Colonic mucosa (tissue), 4 donors: ENCODE measurements at places on chromosomes 1 and 21.

DNA sequence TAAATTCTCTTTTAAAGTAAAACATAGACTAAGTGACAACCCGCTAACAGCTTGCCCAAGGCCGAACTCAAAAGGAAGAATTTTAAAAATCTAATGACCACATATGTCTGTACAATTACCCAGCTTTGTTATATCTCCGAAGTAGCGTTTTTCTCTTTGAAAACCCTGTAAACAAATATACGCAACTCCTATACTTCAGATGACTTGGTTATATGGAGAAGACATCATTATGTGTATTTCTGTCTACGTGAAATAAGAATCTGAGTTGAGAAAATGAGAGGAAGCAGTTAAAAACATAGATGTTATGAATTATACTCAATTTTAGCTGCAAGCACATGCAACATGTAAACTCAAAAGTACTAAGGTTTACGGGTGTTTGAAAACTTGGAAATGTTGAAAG, 2.0 kb downstream of the PBX1 start:
- H3K4me1 ChIP-seq = no peaks in the 10 kb centered on the region
- H3K4me3 ChIP-seq = peak overlapping the region; percentile 66
- no peak for DNase-seq
- no peaks in the 10 kb centered on the region for H3K27me3 ChIP-seq
- no peaks in the 10 kb centered on the region for H3K36me3 ChIP-seq

DNA sequence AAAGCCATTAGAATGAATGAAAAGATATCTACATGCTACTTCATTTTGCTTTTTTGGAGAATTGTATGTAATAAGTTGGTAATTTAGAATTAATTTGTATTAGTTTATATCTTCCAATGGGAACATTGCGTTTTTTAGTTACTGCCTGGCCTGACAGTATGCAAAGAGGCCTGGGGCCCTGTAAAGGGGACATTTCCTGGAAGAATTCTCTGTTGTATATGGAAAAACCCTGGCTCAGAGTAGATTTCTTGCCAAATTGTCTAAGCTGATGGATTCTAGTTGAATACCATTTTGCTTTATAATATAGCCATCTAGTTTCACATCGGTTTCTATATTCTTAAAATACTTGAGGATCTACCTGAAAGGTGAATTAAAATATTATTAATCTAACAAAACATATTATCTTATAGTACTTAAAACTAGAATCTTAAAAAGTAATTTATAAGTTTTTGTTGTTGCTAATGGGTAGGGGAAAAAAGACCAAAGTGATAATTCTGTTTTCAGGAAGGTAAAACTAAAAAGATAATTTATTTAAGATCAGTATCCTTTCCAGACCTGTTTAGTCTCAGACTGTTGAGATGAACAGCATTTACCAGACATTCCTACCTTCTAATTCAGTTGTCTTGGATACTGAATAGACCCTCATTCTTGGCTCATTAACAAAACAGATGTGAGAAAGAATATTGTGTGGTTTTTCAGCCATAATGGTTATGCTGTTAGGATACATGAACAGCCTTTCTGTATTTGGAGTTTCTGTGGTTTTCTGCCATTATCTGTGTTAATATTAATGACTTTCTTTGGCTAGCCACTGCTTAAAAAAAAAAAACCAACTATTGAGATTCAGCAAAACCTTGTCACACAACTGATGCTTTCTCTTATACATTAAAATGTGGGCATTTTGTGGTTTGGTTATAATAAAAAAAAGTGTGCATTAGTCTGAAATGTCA, 4.8 kb downstream of the AGO3 start:
- H3K27ac ChIP-seq = no peak overlapping the region
- no peaks in the 10 kb centered on the region for H3K36me3 ChIP-seq

DNA sequence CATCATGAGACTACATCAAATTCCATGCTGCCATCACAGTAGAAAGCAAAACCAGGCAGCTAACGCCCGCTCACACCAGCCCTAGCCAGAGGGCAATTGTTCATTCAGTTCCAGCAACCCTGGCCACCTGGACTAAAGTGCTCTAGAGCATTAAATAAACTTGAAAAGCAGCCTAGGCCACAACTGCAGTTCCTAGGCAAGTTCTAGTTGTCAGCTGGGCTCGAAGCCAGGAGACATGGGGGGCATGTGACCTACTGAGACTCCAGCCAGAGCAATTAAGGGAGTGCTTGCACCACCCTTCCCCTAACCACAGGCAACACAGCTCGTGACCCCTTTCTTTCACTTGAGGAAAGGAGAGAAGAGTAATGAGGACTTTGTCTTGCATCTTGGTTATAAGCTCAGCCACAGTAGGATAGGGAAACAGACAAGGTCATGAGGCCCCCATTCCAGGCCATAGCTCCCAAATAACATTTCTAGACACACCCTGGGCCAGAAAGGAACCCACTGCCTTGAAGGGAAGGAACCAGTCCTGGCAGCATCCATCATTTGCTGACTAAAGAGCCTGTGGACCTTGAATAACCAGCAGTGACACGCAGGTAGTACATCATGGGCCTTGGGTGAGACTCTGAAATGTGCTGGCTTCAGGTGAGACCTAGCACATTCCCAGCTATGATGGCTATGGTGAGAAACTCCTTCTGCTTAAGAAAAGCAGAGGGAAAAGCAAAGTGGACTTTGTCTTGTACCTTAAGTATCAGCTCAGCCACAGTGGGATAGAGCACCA, 77.0 kb downstream of the ZZZ3 start:
- H3K27me3 ChIP-seq = no peaks in the 10 kb centered on the region
- no peak overlapping the region for H3K4me3 ChIP-seq
- H3K27ac ChIP-seq = no peak overlapping the region
- H3K36me3 ChIP-seq = no peaks in the 10 kb centered on the region
- H3K4me1 ChIP-seq = no peaks in the 10 kb centered on the region

GRCh38 chr1:180616439-180616838, 15.4 kb upstream of the XPR1 start:
- H3K27ac ChIP-seq = no peak overlapping the region
- no peak for DNase-seq
- no peaks in the 10 kb centered on the region for H3K36me3 ChIP-seq
- no peaks in the 10 kb centered on the region for H3K4me1 ChIP-seq
- no peaks in the 10 kb centered on the region for H3K27me3 ChIP-seq
- H3K4me3 ChIP-seq = no peak overlapping the region

DNA sequence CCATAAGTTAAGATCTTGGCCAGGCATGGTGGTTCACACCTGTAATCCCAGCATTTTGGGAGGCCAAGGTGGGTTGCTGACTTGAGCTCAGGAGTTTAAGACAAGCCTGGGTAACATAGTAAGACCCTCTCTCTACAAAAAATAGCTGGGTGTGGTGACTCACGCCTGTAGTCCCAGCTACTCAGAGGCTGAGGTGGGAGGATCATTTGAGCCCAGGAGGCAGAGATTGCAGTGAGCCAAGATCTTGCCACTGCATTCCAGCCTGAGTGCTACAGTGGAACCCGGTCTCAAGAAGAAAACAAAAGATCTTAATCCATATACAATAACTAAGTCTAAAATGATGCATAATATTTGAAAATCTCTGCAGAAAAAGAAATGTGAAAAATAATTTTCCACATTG, 165.5 kb upstream of the NR5A2 start:
- H3K27ac ChIP-seq = no peak overlapping the region
- H3K36me3 ChIP-seq = no peaks in the 10 kb centered on the region
- no peaks in the 10 kb centered on the region for H3K4me1 ChIP-seq

DNA sequence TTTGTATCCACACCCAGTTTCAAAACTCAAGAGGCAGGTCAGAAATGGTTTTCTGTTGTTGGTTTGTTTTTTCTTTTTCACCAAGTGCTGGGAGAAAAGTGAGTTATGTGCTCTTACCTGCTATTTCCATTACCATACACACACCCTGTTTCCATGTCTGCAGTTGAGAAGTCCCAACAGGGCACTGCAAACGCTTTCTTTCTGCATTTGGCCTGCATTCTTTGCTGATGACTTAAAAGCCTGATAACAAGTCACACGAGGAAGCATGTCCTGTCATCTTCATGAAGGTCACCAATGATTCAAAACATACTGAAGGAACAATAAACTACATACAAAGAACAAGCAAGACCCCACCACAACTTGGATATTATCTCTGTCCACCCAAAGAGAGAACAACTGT, 24.8 kb upstream of the KCNE1 start:
- H3K4me1 ChIP-seq = no peaks in the 10 kb centered on the region
- no peak overlapping the region for H3K4me3 ChIP-seq
- H3K27ac ChIP-seq = no peak overlapping the region
- no peak for DNase-seq

DNA sequence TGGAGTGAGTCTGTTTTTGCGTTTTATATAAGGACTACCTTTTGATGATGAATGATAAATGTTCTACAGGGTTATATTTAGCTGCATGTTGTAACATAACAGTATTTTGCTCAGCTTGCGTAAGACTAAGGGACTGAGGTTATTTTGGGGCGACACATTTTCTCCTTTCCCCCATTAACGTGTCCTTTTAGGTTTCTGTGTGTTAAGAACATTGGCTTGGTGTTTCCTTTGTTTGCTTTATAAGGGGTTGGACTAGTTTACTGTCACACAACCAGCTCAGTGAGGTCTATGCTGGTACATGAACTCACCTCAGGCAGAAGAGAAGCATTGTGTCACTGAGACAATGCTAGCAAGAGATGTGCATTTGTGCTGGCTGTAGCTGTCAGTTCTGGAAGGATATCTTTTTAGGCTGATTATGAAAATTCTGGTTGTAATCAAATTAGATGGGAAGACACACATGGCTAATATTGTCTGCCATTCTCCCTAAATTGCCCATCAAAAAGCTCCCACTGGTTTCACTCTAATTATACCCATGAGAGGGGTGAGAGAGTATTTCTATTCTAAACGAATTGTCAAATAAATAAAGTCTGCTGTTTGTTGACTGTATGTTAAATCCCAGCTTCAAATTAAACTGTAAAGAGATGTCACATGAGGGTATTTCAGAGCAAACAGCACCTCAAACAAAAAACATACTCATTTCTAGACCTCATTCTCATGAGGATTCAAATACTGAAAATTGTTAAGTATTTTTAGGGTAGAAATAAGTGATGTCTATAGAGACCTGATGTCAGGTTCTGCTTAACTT, 62.6 kb downstream of the CDC14A start:
- no peaks in the 10 kb centered on the region for H3K4me1 ChIP-seq
- no peaks in the 10 kb centered on the region for H3K27me3 ChIP-seq
- H3K27ac ChIP-seq = no peak overlapping the region
- DNase-seq = no peak
- no peak overlapping the region for H3K4me3 ChIP-seq

GRCh38 chr1:232212253-232212652, 417.7 kb downstream of the SIPA1L2 start:
- H3K27me3 ChIP-seq = no peaks in the 10 kb centered on the region
- H3K4me1 ChIP-seq = no peaks in the 10 kb centered on the region
- no peaks in the 10 kb centered on the region for H3K36me3 ChIP-seq
- no peak overlapping the region for H3K4me3 ChIP-seq

- peak; percentile 22 for DNase-seq
- no peaks in the 10 kb centered on the region for H3K36me3 ChIP-seq
- no peaks in the 10 kb centered on the region for H3K4me1 ChIP-seq
- no peaks in the 10 kb centered on the region for H3K27me3 ChIP-seq
- H3K27ac ChIP-seq = no peak overlapping the region
These were observed 99.1 kb upstream of the ACTRT2 start for GRCh38 chr1:2921970-2922686.

DNA sequence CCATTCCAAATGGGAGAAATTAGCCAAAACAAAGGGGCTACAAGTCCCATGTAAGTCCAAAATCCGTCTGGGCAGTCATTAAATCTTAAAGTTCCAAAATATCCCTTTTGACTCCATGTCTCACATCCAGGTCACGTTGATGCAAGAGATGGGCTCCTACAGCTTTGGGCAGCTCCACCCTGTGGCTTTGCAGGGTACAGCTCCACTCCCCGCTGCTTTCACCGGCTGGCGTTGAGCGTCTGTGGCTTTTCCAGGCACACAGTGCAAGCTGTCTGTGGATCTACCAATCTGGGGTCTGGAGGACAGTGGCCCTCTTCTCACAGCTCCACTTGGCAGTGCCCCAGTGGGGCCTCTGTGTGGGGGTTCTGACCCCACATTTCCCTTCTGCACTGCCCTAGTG, 130.2 kb downstream of the TPR start:
- H3K27me3 ChIP-seq = no peaks in the 10 kb centered on the region
- no peaks in the 10 kb centered on the region for H3K36me3 ChIP-seq
- H3K4me3 ChIP-seq = no peak overlapping the region

- H3K4me1 ChIP-seq = peaks cover 17% of the 10 kb centered on the region
- H3K27me3 ChIP-seq = no peaks in the 10 kb centered on the region
- no peak overlapping the region for H3K4me3 ChIP-seq
- peak; percentile 56 for DNase-seq
These were observed 8.4 kb downstream of the RPS6KA1 start for GRCh38 chr1:26537951-26538352.

DNA sequence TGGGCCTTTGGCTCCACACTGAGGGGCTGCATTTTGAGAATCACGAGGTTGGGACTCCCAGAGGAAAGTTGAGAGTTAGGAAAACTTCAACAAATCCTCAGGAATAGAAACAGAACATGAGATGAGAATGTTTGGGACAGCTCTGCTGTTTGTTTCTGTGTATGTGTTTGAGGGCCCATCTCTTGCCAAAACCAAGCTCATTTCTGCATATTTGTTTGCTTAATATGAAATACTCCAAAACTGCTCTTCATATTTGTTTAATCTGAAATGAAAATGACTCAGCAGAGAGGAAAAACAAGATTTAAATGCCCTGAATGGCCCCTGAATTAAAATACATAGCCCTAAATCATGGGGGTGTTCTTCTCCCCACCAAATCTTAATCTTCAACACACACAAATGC, 78.1 kb downstream of the DDR2 start:
- H3K27me3 ChIP-seq = no peaks in the 10 kb centered on the region
- no peaks in the 10 kb centered on the region for H3K36me3 ChIP-seq
- no peak overlapping the region for H3K4me3 ChIP-seq
- DNase-seq = no peak
- no peaks in the 10 kb centered on the region for H3K4me1 ChIP-seq

GRCh38 chr1:208652296-208653160, 408.3 kb upstream of the PLXNA2 start:
- H3K4me3 ChIP-seq = no peak overlapping the region
- no peaks in the 10 kb centered on the region for H3K4me1 ChIP-seq
- H3K36me3 ChIP-seq = no peaks in the 10 kb centered on the region
- peak; percentile 50 for DNase-seq
